Stimulated activated CD4-positive, alpha-beta T cell treated with anti-CD3 and anti-CD28 coated beads, Interleukin-12 subunit alpha, Interleukin-12 subunit beta, amount 100 ng/mL, for 4 hours (primary cell): ENCODE measurements at places on chromosomes 1 and 21.

GRCh38 chr21:42636520-42637266, 16.7 kb upstream of the PDE9A start:
- no peak for DNase-seq

- no peak for DNase-seq
Measured at GRCh38 chr1:228986093-228986904, 251.0 kb downstream of the RHOU start.

- DNase-seq, result no peak
Measured at GRCh38 chr1:115467790-115468189, 129.7 kb upstream of the NGF start.

- no peak for DNase-seq
Measured at GRCh38 chr1:203771901-203772301, 6.9 kb downstream of the LAX1 start.

DNA sequence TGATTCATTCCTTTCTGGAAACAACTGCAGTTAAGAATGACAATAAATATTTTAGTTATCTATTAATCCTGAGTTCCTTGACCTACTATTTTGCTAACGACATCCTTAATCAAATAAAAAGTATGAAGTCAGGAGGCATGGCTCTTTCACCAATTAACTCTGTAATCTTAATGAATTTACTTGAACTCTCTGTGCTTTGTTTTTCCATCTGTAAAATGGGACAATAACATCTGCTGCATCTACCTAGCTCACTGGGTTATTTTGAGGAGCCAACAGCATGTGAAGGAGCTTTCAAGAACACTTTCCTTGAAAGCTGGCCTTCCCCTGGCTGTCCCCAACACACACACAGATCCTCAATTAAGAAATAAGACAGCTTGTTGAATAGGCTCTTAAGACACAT, 47.9 kb downstream of the COLGALT2 start:
- DNase-seq, result no peak

GRCh38 chr1:168728473-168729404, at the start of gene DPT:
Gene DPT, minus strand, starts transcription at chr1:168729206. Its CDS starts 32 bp downstream, at chr1:168729174.
- DNase-seq, result no peak

- no peak for DNase-seq
Measured at GRCh38 chr1:4416189-4416588, 238.2 kb upstream of the AJAP1 start.

DNA sequence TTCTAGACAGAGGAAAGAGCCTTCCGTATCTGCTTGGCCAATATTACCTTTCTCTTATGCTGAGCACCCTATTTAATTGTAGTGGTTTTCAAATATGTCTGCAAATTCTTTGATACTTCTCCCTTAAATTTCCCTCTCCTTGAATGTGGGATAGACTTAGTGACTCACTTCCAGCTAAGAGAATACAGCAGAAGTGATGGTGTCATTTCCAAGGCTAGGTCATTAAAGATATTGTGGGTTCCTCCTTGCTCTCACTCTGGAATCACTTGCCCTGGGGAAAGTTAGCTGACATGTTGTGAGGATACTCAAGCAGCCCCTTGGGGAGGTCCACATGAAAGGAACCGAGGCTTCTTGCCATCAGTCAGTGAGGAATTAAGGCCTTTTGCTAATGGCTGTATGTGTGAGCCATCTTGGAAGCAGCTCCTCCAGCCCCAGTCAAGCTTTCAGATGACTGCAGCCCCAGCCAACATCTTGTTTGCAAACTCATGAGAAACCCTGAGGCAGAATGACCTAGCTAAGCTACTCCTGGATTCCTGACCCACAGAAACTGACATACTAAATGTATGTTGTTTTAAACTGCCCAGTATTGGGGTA, 8.1 kb upstream of the CITED4 start:
- DNase-seq, result no peak

- DNase-seq, result no peak
Measured at GRCh38 chr1:172940174-172940855, 110.4 kb downstream of the TNFSF18 start.

DNA sequence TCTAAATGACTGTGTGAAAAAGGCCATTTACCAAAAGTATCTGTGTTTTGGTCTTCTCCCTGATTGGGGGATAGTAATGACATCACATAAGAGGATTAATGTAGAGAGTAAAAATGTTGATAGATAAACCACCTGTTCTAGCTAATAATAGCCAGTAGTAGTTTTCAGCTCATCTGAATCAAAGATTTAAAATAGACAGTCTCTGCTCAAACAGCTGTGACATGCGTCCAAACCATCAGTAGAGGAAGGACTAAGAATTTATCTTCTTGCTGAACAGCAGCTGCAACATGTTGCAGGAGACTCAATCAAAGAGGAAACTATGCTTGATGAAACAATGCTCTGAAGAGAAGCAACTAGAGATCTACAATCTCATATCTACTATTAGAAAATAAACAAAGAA, 21.4 kb downstream of the TMPRSS15 start:
- DNase-seq, result no peak

GRCh38 chr1:207922554-207922953, 11.6 kb upstream of the CD34 start:
- DNase-seq, result no peak

GRCh38 chr1:15915991-15916390, 59.9 kb downstream of the ZBTB17 start:
- DNase-seq, result no peak

DNA sequence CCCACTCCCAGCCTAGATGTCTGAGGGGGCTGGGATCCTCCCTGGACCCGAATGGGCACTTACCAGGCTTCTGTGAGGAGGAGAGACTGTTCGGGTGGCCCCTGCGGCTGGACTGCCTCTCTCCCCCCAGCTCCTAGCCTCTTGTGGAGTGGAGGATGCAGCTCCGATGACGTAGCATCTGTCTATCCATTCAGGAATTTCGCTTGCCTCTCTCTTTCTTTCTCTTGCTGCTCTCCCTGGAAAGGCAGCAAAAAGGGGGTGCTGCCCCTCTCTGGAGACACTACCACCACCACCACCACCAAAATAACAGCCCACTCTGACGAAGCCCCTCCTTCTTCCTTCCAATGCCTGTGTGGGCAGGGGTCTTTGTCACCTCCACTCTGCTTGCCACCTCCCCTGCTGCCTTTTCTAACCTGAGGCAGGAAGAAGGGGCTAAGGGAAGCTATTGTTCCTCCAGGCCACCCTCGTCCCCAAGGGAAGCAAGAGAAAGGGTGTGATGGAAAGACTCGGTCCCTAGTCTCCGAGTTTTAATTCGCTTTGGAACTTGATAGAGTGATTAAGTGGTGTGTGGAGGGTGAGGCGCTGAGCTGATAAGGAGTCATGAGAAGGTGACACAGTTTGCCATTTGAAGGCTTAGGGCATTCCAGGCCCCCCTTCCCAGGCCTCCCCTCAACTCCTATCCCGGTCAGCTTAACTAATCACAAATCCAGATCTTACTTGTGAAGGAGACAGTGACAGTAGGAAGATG, 60.5 kb downstream of the RHBG start:
- DNase-seq, result no peak

GRCh38 chr1:221274373-221274772, 395.1 kb downstream of the HLX start:
- no peak for DNase-seq
